Cardiac fibroblast (primary cell): ENCODE measurements at places on chromosomes 5 and 9.

- DNase-seq = peak; percentile 34
Measured at GRCh38 chr5:67878933-67879332, 336.6 kb upstream of the PIK3R1 start.

- DNase-seq = no peak
Measured at GRCh38 chr5:179572386-179572785, 22.0 kb downstream of the RUFY1 start.

GRCh38 chr5:29960323-29960722 lies 1233.2 kb upstream of the CDH6 start:
- no peak for DNase-seq

DNA sequence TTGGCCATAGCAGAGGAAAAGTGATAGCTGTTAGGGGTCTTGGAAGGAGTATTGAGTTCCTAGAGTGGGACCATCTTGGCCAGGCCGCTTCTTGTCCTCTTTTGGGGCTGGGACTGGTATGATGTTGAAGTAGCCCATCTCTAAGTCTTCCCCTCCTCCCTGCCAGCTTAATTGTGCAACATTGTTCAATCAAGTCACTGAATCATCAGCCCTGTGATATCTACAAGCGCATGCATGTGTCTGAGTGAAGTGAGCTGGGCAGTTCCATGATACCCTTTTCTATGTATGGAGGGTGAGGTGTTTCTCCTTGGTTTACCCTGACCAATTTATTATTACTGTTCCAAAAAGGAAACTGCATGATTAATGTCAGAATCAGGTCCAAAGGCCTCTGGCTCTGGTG lies 112.2 kb downstream of the C9orf152 start:
- DNase-seq = peak; percentile 70

GRCh38 chr5:156991714-156992113 lies 28.7 kb upstream of the TIMD4 start:
- no peak for DNase-seq

DNA sequence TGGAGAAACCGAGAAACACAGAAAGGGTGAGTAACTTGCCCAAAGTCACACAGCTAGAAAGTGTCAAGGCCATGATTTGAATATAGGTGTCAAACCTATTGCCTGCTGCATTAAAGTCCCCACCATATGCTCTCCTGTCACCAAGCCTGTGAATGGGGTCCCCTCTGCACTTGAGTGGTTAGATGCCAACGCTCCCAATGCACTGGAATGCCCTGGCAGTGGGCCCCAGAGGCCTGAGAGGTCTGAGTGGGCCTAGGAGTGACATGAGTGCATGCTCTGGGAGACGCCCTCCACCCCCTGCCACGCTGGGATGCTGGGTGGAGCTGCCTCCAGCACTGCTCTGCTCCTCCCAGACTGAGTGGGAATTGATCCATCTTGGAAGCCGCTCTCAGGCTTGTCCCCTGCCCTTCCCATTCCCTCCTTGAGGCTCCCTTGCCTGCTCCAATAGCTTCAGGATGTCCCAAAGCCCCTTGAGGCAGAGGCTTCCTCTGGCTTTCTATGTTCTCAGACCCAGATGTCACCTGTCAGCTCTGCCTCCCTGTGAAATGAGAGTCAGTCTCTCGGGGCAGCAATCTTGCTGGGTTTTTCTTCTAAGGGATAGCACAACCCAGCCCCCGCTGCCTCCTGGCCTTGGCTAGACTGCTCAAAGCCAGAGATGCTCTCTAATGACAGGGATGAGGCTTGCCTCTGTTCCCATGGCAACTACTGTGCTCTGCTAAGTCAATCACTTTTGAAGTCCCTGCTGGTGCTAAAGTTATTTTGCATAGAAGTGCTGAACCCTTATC lies 6.6 kb upstream of the ARSI start:
- DNase-seq = no peak

DNA sequence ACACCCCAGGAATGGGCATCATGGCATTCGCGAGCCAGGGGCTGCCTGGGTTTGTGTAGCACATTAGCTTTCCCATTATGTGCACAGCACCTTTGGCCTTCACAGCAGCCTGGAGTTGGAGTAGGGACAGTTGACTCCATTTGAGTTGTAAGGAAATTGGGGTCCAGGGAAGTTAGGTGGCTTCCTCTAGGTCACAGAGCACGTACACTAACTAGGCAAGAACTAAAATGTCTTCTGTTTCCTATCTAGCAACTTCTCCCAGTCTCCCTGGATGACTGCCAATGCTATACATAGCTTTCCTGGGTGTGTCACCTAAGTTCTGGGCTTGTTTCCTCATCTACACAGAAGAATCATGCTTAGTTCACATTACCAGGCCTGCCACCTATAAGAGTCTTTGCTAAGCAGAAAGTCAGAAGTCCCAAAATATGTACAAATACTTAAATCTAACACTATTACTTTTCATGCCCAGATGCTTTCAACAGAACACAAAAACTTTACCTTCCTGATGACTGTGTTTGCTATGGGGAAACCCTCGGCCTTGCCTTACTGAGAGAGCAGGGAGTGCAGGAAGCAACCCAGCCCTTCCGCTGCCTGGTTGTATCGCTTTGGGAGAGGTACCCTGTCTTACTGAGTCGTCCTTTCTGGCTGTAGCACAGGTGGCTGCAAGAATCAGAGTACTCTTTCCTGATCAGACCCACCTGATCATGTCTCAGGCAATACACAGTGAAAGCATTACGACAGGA lies 12.0 kb downstream of the MACROH2A1 start:
- DNase-seq = peak; percentile 93

DNA sequence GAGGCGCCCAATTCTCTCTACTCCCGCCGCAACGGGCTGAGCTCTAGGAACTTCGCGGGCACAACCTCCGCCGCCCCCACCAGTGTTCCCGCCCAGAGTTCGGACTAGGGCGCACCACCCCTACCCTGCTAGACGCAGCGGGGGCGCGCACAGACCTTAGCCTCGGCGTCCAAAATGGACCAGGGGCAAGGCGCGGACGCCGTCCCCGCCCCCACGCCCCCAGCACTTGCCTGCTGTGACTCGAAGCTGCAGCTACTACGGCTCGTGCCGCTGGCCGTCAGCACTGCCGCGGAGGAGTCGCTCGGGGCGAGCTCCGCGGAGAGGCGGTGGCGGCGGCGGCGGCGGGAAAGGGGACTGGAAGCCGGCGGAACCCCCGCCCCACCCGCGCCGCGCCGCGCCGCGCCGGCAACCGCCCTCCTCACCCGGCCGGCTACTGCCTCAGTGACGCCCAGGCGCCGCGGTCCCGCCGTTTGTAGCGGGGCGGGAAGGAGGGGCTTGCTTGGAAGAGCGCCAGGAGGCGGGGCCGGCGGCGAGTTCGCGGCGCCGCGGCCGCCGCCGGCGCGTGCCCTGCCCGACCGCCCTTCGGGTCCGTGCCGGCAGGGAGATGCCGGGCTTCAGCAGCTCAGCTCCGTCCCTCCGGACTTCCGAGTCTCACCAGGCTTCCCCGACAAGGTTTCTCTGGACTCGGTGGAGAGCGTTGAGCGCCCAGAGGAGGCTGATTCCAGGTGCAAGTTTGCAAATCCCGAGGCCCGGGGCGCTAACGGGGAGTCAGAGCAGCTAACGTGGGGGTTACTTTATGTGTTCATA lies 4.5 kb downstream of the ELAVL2 start:
- no peak for DNase-seq

- peak; percentile 82 for DNase-seq
Measured at GRCh38 chr9:111944241-111944866, 47.7 kb downstream of the UGCG start.
